ENCODE measurements at places on chromosomes 2 and 18. TPM values are rescaled to one million over a fixed set of nuclear protein-coding genes. Genes with fewer than 3 reads are reported as not detected.

MAL gene
- not detected for total RNA-seq

NAGK gene
- total RNA-seq: 97.4 TPM

DPP4 gene
- 1.7 TPM for total RNA-seq

DNA sequence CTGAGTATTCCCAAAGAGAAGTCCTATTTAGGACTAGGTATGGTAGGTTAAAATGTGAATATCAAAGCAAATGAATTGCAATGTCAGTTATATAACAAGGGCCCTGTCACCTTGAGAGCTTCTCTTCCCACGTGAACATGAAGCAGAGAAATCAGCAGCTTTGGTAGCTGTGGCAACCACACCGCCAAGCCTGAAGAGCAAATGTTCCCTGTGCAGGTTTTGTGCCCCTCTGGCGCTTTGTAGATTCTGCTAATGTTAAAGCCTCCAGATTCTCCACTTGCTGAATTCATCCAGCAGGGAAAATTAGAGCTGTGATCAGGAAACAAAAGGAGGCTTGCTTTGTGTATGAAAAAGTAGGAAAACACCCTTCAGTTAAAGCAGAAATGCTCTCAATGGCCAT lies 322.6 kb downstream of the RBM43 start:
- no peak for DNase-seq

DNA sequence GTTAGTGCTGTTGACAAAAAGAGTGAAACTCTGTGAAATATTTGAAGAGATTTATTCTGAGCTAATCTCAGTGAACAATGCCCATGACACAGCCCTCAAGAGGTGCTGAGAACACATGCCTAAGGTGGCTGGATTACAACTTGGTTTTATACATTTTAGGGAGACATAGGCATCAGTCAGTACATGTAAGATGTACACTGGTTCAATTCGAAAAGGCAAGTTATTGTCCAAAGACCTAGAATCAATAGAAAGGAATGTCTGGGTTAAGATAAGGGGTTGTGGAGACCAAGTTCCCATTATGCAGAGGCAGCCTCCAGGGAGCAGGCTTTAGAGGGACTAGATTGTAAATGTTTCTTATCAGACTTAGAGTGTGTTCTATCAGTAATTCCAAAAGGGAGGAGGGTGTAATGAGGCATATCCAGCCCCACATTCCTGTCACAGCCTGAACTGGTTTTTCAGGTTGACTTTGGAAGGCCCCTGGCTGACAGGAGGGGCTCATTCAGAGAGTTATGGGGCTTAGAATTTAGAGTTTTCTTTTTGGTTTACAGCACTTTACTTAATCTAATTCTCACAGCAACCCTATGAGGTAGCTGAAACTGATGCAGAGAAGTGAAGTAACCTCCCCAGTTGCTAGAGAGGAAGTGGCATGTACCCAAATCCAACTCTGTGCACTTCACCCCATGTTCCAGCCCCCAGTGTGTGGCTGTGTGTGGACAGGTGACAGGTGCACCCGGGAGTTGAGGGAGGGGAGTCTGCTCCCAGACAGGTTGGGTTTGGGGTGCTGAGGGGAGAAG lies 28.3 kb upstream of the ASAP2 start:
- no peak for DNase-seq

DNA sequence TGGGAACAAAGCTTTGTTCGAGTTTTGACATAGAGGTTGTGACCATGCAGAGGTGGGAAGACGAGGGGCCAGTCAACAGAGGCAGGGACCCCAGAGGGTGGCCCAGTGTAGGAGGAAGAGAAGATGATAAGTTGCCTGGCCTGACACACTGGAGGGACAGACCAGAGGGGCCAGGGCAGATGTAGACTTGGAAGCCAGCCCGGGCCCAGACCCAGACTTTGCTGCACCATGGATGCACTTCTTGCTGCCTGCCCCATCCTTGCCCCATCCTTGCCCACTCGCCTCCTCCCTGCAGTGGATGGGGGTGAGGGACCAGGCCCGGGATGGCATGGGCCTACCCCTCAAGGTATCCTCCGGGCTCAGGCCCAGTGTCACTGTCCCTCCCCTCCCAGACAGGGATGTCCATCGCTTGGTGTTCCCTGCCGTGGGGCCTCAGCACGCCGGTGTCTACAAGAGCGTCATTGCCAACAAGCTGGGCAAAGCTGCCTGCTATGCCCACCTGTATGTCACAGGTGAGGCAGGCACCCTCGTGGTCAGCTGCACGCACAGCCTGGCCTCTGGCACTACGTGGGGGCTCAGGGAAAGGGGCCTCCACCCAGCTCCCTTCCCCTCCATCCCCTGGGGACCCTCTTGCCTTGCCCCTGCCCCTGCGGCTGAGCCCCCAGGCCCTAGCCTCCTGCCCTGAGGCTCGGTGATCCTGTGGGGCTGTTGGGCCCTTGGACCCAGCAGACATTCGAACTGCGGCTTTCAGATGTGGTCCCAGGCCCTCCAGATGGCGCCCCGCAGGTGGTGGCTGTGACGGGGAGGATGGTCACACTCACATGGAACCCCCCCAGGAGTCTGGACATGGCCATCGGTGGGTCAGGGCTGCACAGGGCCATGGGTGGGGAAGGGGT lies 27.0 kb upstream of the GMPPA start:
- no peak for DNase-seq

DNA sequence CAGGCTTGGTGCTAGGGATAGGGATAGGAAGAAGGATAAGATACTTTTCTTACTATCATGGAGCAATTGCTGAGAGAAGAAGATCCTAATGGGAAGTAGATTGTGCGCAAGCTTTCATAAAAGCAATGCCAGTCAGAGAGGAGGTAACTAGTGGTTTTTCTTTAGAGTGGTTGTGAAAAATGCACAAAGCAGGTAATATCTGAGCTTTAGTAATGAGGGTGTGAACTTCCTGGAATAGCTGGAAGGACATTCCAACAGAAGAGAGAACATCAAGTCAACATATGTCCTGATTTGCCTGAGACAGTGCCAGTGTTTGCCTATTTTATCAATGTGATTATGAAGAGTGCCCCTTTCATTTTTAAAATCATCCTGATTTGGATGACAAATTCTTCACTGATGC lies 34.1 kb downstream of the CCBE1 start:
- no peak for DNase-seq

DNA sequence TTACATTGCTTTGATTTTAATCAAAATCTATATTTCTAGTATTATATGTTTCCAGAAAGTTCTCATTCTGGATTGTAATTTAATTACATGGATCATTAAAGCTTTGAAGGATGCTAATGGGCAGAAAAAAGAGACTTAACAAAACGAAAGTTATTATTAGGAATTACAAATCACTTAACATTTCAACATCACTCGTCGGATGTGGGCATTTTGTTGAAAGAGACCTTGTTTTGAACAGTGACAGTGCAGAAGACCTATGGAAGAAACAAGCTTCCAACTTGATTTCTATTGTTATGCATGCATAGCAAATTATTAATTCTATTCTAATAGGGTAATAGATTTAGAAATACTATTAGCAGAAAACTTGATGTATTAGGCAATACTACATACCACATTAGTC lies 31.4 kb upstream of the DARS1 start:
- DNase-seq: no peak

GRCh38 chr2:11786592-11786991 lies 40.2 kb downstream of the LPIN1 start:
- DNase-seq: no peak

DNA sequence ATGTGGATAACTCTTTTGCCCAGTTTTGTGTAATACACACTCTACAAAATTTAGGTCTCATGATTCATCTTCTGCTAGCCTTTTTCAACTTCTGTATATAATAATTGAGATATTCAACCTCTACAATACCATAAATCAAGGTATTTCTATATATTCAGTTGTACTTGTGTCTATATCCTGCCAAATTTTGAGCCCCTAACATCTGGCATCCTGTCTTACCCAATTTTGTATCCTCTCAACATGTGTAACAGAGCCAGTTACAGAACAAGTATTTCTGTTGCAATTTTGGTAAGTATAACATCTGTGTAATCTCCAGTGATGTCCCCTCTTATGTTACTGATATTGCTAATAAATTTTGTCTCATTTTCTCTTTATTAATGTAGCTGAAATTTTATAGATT lies 145.8 kb downstream of the TRIB2 start:
- DNase-seq: no peak

- no peak for DNase-seq
Observed at GRCh38 chr2:191006997-191007783, 6.8 kb downstream of the STAT1 start.

DNA sequence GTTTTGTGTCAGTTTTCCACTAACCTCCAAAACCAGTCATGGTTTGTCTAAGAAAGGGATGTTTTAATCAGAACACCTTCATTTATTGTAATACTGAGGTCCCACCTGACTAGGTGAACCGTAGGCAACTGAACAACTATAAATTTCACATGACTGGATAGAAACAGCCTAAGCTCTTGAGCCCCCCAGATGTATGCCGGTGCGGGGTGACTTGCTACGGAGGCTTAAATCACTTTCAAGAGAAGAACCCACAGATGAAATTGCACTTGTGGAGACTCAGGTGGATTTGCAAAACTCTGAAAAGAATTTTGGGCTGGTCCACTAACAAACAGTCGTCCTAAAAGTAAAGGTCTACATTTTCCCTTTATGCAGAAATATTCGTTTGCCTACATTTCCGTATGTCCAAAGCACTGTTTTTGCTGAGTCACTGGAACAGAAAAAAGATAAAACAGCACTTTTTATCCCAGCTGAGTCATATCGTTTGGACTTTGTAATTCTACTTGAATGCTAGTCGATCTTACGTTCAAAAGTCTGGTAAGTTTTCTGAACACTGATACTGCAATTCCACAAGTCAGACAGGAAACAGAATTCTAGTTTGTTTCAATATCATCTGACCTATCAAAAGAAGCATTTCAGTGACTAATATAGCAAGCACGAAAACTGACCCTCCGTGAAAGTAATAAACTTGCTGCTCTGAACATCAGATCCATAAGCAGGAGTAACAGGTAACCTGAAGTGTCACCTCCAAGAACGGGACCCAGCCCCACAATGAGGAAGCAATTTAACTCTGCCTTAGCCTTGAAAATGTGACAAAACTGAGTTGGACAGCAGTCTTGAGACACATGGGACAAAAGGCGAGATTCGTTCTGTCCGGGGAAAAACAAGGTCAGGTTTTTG lies 18.1 kb downstream of the ZNF516 start:
- DNase-seq: no peak

GRCh38 chr2:197280015-197280702 lies 30.4 kb downstream of the ANKRD44 start:
- no peak for DNase-seq

GRCh38 chr2:211514049-211514448 lies 957.6 kb downstream of the CPS1 start:
- no peak for DNase-seq

Data from ascending aorta (tissue), 2 donors.